Karpas-422 (cell line): ENCODE measurements at places on chromosomes 1 and 21. TPM values are rescaled to one million over a fixed set of nuclear protein-coding genes. Genes with fewer than 3 reads are reported as not detected.
A peak's percentile ranks its signal among the peaks of the same experiment; 100 is the strongest.

DNA sequence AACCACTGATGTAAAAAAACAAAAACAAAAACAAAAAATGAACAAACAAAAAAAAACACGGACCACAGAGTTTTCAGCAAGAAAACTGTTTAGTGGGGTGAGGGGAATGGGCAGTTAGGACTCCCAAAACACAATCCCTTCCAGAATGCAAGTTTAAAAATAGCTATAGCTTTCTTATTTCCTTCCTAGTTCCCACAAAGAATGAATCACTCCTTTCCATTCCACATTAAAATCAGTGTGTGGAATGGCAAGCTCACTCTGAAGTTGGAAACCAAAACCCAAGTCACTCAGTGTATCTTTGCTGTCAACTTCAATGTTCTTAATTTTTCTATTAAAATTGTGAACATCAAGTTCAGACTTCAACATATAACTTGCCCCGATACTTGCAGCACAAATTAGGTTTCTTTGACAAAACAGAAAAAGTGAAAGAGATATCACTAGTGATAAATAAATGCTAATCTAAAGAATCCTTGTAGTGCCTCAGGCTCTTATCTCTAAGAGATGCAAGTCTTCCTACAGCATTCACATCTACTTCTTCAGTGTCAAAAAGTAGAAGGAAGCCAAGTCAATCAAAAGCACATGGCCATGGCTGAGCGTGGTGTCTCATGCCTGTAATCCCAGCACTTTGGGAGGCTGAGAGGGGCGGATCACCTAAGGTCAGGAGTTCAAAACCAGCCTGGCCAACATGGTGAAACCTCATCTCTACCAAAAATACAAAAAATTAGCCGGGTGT, 45.5 kb downstream of the TOR3A start:
- no peak for DNase-seq

Gene C1orf185
- not detected in 2 replicates for total RNA-seq

DNA sequence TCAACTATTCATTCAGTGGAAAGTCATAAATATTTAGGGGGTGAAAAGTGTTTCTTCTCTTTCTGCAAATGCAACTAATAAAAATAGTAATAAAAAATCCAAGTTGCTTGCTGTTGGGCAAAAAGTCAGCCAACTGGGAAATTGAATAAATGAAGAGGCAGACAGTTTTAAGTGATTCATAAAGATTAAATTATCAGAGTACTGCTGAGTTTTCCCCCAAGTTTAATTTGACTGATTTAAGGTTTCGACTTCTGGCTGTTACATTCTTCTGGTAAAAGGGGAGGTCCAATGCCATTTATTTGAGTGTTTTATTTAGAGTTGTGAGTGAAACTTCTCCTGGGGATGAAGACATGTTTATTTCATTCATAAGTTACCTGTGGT, 125.5 kb downstream of the NTPCR start:
- DNase-seq = no peak

GRCh38 chr1:1307261-1307922, 338 bp downstream of the ACAP3 start:
- DNase-seq = peak; percentile 60

GRCh38 chr1:46611691-46612221, 4.9 kb downstream of the MOB3C start:
- DNase-seq = no peak

DNA sequence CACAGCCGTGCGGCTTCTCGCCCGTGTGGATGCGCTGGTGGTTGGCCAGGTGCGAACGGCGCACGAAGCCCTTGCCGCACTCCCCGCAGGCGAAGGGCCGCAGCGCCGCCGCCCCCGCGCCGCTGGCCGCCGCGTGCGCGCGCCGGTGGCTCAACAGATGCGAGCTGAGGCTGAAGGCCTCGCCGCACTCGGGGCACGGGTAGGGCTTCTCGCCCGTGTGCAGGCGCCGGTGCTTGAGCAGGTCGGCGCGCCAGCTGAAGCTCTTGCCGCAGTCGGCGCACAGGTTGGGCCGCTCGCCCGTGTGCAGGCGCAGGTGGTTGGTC, 24.9 kb downstream of the ZNF697 start:
- no peak for DNase-seq

DNA sequence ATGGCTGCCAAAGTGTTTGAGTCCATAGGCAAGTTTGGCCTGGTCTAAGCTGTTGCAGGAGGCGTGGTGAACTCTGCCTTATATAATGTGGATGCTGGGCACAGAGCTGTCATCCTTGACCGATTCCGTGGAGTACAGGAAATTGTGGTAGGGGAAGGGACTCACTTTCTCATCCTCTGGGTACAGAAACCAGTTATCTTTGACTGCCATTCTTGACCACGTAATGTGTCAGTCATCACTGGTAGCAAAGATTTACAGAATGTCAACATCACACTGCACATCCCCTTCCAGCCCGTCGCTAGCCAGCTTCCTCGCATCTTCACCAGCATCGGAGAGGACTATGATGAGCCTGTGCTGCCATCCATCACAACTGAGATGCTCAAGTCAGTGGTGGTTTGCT, 215.8 kb upstream of the JUN start:
- DNase-seq = no peak

Gene ERG
- not detected in 2 replicates for total RNA-seq

- no peak for DNase-seq
Measured at GRCh38 chr1:53075206-53075605, 13.2 kb downstream of the PODN start.

Gene ERVH48-1
- not detected in 2 replicates for total RNA-seq

Gene NPPB
- not detected in 2 replicates for total RNA-seq

DNA sequence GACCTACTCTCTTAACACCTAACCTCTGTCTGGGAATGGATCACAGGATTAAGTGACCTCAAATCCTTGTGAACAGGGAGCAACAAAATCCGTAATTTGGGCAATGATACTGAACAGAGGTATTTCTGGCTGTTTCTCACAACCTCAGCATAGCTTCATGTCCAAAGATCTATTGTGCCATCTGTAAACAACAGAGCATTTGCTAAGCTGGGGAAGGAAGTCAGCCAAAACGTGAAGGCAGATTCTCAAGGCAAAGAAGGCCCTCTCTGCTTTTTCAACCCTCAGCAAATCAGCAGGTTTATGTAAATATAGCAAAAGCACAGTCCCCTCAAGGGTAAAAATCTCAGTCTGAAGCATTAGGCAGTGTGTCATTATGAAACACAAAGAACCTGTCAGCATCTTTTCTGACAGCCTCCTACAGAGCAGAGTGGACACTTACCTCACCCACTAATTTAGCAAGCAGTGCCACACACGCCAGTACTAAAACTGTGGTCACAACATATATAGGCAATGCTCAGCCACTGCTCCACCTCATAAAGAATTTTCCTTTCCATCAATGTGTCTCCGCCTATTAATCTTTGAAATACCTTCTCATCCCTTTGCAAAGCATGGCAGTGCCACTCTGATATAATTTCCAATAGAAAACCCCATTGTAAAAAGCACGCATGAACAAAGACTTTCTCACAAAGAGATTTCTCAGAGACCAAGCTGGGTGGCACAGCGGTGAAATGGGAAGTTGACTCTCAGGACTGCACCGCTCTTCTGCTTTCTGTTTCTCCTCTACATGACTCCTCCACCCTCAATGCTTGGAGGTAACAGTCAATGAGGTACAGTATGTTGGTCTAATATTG, 188.0 kb downstream of the RERE start:
- DNase-seq = peak; percentile 62

Gene GJA9
- total RNA-seq = not detected in 2 replicates

Gene SPTA1
- not detected in 2 replicates for total RNA-seq

DNA sequence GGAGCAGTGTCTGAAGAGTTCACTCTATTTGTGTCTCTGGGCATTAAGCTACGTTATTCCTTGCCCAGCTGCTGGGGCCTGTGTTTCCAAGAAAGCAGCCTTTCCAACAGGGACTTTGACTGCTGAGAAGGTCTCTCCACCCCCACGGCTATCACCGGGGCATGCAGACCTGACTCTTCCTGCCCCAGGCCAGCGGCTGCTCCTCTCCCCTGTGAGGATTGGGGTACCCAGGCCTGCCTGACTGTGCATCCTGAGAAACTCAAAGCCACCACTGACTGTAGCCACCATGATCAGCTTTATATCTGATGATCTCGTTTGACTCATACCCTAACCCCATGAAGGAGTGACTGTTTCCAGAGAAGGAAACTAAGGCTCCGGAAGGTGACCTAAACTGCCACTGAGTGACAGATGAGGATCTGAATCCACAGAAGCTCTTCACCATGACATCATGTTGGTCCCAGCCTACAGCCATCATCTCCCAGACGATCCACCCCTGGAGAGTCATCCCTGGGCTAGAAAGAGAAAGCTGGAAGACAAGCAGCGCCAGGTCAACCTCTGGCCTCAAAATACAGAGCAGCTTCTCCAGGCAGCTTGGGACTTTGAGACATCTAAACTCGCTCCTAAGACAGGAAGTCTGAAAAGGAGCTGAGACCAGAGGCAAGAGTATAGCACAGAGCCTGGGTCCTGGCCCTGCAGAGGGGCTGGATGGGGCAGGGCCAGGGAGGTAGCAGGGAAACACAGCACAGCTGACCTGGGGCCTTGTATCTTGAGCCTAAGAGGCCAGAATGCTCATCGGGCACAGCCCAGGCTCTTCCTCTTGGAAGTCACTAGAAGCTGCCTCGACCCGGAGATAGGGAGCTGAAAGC, 244.0 kb upstream of the VAMP3 start:
- no peak for DNase-seq

DNA sequence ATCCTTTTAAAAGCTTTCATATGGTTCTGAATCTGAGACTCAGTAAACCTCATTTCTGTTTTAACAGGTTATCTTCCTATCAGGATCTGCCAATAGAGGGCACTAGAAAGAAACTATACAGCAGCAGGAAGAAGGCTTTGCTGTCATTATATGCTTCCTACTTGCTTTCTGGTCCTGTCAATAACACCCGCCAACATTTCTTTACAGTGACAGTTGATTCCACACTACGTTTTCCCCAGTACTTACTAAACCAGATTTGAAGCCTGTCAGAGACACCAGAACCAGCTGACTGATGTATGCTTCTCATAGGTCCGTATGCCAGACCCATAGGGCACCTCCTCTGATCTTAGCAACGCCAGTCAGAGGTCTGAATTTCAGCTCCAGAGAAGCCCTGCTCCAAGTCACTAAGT, 341.0 kb upstream of the NEGR1 start:
- peak; percentile 67 for DNase-seq

DNA sequence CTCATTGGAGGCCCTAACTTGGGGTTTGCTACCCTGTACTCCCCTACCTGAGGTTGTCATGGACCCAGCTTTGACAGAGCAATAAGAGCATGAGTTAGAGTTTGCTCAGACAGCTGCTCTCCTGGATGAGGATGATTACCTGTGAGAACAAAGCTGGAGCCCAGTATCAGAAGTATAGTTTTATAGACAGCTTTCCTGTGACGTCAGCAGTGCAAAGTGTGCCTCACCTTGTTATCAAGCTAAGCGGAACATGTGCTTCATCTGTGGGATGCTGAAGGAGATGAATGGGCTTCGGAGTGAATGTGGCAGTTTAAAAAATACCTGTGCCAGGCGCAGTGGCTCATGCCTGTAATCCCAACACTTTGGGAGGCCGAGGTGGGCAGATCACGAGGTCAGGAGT, 5.4 kb upstream of the WDR47 start:
- no peak for DNase-seq

DNA sequence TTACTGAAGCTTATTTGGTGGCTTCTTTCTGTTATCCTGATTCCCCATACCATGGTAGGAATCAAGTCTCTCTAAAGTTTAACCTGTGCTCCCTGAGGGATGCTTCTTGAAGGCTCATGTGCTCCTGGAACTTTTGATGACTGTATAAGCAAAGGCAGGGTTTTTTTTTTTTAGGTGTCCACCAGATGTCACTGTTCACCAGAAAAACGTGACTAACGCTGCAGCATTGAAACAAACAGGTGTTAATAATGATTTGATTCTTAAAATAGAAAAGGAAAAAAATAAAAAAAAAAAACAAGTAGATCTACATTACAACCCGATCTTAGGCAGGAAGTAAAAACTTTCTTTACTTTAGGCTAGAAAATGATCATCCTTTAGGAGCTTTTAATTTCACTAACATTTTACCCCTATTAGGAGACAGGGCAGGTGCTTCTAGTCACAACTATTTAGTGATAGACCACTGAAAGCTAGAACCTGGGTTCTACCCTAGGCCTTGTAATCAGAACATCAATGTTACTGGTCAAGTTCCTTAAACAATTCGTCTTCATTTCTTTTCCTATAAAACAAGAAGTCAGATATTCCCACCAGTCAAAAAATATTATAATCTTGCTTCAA, 223.0 kb downstream of the PLA2G4A start:
- peak; percentile 73 for DNase-seq

GRCh38 chr1:228860911-228861831, 125.9 kb downstream of the RHOU start:
- no peak for DNase-seq

Gene TTC3
- 204 and 298 TPM in 2 replicates for total RNA-seq

GRCh38 chr1:162139211-162139610, 69.7 kb downstream of the NOS1AP start:
- DNase-seq = no peak

Gene CACNA1E
- total RNA-seq = 0.07 TPM in 1 of 2 replicates, not detected in the other

Gene EXOC8
- total RNA-seq = 12.1 and 12.6 TPM in 2 replicates

Gene LCE1B
- not detected in 2 replicates for total RNA-seq

DNA sequence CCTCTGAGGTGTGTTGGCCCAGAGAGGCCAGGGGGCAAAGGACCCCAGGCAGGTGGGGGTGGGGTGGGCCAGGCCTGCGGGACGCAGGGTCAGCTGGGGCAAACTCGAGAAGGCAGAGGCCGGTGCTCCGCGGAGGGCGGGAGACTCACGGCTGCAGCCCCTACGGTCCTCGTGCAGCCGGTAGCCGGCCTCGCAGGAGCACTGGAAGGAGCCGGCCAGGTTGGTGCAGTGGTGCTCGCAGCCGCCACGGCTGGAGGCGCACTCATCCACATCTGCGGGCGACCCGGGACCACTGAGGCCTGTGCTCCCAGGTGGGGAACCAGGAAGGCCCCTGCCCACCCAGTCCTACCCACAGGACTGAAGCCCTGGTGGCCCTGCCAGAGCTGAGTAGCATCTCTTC, 55.3 kb downstream of the ARHGEF16 start:
- DNase-seq = no peak
